Stimulated activated CD8-positive, alpha-beta memory T cell treated with anti-CD3 and anti-CD28 coated beads, Interleukin-2, amount 100 ng/mL, for 1 hour (primary cell): ENCODE measurements at places on chromosomes 12 and 14.

DNA sequence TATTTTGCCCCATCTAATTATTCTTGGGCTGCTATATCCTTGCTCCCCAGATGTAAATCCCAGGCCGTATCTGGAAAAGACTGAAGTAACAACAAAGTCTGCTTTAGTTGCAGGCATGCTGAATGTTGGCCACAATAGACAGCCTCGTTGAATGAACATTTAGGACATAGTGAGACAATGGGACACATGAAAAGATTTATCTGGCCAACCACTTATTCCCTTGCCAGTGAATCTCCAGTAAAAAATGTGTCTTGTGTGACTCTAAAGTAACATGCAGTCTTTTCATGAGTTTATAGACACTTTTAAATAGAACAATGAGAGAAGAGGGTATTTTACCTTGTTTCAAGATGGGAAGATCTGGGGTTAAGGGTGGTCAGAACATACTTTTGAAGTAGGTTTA is 60.2 kb upstream of the STXBP6 start:
- no peak for DNase-seq

- no peak for DNase-seq
These were observed 446.8 kb upstream of the SOX5 start for GRCh38 chr12:24396224-24396623.

DNA sequence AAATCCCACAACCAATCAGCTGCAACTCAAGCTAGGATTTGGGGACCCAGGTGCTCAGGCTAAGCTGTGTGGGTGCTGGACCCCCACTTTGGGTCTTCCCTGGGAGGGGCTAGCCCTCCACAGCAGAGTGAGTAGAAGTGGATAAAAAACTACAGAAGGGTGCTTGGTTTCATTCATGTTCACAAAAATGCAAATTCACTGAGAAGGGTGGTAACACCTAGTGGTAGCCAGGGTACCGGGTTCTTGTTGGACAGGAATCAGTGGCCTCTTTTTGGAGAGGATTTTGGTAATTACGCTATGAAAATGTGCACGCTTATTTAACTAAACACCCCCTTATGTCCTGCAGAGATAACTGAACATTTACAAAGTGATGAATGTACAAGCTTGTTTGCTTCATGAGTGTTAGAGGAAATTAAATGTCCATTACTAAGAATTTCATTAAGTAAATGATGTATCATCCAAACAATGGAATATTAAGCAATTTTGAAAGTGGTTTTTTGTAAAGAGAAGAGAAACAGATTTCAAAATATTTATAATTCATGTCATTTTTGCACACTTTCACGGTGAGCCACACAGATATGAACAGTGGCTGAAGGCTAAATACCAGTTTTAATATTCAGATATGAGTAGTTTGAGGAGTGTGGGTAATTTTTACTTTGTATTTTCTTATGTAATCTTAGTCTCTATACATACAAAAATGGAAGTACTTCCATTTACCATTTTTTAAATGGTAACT is 78.3 kb downstream of the DDX51 start:
- DNase-seq: no peak

GRCh38 chr12:43805149-43805859 is 813 bp downstream of the TWF1 start:
- no peak for DNase-seq

DNA sequence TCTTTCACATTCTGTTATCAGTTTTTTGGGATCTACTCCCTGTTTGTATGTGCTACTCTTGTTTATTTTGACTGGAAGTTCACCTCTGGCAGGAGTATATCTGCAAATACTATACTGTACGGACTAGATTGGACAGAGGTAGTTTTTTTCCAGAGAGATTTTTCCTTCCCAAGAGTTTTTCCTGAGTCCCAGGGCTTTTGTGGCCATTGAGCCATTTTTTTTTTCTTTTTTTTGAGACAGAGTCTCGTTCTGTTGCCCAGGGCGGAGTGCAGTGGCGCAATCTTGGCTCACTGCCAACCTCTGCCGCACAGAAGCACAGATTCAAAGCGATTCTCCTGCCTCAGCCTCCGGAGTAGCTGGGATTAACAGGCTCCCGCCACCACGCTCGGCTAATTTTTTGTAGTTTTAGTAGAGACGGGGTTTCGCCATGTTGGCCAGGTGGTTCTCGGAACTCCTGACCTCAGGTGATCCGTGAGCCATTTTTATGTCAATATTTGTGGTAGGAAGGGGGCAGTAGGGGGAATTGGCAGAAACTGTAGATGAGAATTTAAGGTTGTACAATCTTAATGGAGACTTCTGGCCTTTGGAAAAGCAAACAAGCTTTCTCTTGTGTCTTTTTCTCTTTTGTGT is 19.4 kb downstream of the KTN1 start:
- DNase-seq: no peak

DNA sequence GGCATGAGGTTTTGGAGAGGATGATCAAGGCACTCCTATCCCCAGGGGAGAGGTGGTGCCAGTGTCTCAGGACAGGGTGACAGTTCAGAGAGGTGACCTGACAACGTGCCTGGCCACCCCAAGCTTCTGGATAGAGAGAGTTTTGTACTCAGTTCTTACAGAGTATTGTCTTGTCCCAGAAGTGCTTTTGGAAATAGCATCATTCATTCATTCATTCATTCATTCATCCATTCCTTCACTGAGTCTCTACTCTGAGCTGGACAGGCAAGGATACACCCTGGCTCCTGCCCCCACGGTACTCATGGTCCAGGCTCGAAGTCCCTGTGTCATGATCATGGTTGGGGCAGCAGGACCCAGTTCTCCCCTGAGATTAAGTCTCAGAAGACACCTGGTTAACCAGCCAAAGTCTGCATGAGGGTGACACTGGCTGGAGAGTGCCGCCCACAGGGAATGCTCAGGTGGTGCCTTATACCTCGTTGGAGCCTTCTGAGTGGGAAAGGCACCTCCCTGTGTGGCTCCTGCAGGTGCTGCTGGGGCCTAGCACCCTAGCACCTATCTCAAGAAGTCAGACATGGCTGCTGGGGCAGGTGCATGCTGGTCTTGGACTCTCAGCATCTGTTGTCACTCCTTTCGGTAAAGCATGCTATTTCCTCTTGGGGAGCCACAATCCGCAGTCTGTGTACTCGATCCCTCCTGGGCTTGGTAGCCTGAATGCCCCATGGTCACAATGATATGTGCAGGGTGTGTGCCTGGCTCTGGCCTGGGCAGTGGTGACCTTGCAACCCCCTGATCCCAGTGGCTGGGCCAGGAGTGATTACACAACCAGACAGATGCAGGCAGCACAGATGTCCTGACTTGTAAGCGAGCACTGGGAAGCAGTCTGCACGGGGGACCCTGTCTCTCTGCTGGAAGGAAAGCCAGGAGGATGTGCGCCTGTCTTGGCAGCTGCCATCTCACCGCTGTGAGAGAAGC is 57.8 kb downstream of the C14orf132 start:
- no peak for DNase-seq

- peak; percentile 46 for DNase-seq
These were observed 24.5 kb upstream of the PPP1R13B start for GRCh38 chr14:103871596-103872480.

DNA sequence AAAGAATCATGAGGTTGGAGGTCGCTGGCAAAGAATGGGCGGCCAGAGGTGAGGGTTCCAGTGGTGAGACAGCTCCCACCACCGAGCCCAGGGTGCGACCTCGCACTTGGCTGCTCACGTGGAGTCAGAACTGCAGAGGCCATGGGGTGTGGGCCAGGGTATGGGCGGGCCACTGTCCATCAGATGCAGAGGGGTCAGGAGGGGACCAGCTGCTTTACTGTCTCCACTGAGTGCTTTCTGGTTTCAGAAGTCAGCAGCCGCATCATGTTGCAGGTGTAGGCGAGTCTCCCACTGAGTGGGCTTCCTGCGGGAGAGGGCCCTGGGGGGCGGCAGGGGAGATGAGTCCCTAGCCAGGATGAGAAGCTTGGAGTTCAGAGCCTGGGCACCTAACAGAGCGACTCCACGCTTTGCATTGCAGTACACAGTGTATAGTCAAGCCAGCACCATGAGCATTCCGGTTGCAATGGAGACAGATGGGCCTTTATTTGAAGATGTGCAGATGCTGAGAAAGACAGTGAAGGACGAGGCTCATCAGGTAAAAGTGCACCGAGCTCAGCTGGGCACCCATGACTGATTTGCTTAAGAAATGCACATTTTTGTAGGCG is 46.9 kb upstream of the DYNC1H1 start:
- no peak for DNase-seq

DNA sequence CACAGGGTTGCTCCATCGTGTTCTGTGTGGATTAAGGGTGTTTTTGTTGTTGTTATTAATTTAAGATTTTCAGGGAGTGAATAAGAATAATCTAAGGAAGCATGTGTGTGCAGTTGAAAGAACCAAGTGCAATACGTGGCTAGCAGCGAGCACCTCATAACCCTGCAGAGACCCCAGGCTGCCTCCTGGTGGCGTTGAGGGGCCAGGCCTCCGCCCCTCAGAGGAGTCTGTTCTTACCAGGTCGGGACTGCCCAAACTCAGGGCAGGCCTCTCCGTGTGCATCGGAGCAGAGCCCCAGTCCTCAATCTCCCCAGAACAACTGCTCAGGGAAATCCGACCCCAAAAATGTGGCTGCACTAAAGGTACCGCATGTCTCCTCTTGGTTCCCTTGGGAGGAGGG is 36.8 kb downstream of the IL31 start:
- DNase-seq: no peak

DNA sequence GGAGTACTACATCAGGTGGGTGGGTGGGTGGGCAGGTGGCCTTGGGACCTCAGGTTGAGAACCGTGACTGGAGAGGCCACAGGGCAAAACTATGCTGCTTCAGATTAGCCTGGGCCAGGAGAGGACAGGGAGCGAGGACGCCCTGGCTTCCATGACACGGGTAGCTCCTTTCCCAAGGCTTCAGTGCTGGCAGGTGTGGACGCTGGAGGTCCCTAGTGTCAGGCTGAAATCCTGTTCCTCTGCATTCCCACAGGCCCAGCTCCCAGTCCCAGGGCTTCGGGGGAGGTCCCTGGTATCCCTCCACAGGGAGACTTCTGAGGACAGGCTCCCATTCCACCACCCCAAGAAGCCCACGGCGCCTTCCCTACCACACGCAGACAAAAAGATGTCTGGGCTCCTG is 31.6 kb downstream of the CCDC92 start:
- no peak for DNase-seq

DNA sequence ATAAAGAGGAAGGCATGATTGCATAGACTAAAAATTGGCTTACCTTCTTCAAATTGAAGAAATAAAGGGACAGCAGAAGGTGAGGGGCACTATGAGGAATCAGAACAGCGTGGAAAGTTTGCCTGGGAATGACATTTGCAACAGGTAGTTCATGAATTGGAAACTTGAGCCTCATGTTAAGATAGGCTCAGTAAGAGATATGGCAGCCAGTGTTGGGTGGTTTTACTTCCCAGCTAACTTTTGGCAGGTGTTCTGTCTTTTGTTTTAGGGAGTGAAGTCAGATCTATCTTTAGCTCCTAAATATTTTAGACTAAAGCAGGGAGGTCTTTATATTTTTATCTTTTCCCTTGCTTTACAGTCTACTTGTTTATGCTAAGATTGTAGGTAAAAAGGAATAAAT is 122.4 kb downstream of the ANO6 start:
- no peak for DNase-seq

GRCh38 chr12:56874821-56875220 is 59.4 kb downstream of the SDR9C7 start:
- no peak for DNase-seq

GRCh38 chr14:43956741-43957140 is 550.3 kb downstream of the FSCB start:
- no peak for DNase-seq

- no peak for DNase-seq
These were observed 329.8 kb downstream of the CACNA1C start for GRCh38 chr12:2382370-2383155.

GRCh38 chr12:123942238-123942653 is 30.4 kb downstream of the CCDC92 start:
- no peak for DNase-seq

GRCh38 chr12:113474635-113475436 is 3.2 kb upstream of the LHX5 start:
- no peak for DNase-seq

GRCh38 chr12:131618303-131618658 is 92.6 kb upstream of the SFSWAP start:
- DNase-seq: no peak

DNA sequence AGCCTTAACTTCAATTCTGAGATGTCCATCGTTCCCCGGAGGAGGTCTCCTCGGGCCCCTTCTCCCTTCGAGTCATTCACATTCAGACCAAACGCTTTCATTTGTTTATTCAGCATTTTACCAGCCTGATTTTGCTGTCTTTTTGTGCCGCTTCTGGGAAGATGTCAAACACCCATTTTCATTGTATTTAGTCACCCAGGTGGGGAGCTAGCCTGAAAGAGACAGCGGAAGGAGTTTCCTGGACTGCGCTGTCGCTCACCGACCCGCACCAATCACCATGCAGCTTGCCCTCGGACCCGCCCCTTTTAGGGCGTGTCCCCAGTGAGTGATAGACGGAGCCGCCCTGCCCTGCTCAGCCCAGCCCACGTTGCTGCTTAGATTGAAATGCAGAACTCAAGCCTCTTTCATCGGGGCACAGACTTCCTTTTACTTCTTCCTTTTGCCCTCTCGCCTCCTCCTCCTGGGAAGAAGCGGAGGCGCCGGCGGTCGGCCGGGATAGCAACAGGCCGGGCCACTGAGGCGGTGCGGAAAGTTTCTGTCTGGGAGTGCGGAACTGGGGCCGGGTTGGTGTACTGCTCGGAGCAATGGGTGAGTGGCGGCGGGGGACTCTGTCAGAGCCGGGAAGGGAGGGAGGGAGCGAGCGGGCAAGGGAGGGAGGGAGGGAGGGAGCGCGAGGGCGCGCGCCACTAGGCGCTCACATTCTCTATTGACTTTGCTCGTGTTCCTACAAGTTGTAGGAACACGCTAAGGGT is at the start of gene PAX9:
Gene PAX9 (plus strand): TSS at position 355 of the 752 bp plus-strand sequence. CDS start 230 bp downstream, at position 585.
- DNase-seq: no peak

GRCh38 chr12:67382241-67382871 is 113.2 kb downstream of the CAND1 start:
- DNase-seq: no peak

DNA sequence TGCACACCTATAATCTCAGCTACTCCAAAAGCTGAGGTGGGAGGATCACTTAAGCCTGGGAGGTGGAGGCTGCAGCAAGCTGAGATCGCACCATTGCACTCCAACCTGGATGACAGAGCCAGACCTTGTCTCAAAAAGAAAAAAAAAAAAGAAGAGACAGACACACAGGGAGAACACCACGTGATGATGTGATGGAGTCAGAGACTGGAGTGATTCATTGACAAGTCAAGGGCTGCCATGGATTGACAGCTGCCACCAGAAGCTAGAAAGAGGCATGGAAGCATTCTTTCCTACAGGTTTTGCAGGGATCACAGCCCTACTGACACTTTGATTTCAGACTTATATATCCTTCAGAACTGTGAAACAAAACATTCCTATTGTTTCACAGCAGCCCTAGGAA is 3.5 kb upstream of the HCFC2 start:
- no peak for DNase-seq

- no peak for DNase-seq
These were observed 981.4 kb downstream of the BCL11B start for GRCh38 chr14:98290596-98290995.

DNA sequence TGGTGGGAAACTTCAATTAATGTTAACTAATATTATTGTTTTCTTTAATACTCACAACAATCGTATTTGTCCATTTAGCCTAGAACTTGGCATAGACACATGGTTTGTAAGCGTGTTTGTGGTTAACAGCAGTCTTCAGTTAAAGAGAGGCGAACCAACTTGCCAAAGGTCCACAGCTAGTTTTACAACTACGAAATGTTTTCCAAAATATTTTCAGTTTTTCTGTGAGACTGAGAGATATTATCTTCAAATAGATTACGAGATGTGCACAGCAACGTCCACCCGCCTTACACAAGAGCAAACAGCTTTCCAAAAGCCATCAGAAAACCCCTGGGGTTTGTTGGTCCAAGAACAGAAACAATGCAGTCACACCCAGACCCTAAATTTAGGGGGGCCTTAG is 58.6 kb upstream of the RASSF3 start:
- no peak for DNase-seq

- DNase-seq: no peak
These were observed 141.3 kb downstream of the ERC1 start for GRCh38 chr12:1132311-1132710.
